ENCODE measurements at places on chromosomes 7 and 10.

- no peak for DNase-seq
Measured at GRCh38 chr7:122217125-122217524, 73.1 kb upstream of the AASS start.

GRCh38 chr10:92149261-92149660 lies 141.6 kb downstream of the CPEB3 start:
- DNase-seq, result no peak

DNA sequence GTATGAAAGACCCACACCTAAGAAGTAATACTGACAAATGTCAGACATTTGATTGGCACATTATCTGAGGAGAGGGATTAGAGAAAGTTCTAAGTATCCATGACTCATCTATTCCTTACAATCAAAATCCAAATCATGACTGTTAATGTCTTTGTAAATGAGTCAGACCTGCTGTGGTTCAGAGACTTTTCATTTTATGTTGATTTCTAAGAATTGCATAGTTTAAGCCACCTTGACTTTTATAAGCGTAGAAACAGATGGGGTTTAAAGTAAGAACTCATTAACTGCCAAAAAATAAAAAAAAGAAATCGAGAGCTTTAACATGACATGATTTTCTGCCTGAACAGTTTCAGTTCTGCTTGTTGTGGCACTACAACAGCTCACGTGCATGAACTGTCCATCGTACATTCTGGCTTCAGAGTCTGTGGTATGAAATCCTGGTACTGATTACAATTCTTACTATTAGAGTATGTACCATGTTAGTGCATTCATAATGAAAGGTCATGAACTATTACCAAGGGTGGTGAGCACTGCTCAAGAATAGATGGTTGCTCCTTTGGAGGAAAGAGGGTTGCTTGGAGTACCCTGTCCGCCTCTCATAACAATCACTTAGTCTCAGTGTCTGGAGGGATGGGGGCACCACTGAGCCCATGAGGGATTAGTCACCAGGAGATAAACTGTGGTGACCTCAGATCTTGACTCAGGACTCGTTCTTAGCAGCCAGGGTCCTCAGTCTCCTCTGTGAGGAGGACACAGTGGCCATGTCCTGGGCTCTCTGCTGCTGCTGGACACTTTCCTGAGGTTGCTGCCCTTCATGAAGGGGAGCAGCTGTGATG lies 42.2 kb downstream of the ACSM6 start:
- DNase-seq, result no peak

GRCh38 chr7:97868788-97869187 lies 3.4 kb downstream of the ASNS start:
- peak; percentile 36 for DNase-seq

GRCh38 chr10:89283025-89283935 lies 18.6 kb upstream of the IFIT2 start:
- DNase-seq, result no peak

- peak; percentile 52 for DNase-seq
Measured at GRCh38 chr10:43679509-43679908, 30.8 kb upstream of the ZNF32 start.

DNA sequence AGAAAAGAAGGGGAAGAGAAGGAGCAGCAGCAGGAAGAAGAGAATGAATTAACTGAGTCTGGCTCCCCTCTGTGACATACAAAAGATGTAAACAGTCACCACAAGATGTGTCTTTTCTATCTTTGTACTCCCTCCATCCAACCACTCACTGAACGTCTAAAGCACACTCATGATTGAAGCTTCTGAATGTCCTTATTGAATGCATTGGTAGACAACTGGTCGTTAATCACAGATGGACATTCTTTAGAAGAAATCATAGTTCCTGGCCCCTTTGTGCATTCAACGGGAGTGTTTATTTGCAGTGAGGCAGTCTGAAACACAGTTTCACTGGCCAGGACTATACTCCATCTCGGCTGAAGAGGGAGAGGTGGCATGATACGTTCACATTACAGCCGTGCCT lies 206.3 kb upstream of the KMT2E start:
- DNase-seq, result no peak

DNA sequence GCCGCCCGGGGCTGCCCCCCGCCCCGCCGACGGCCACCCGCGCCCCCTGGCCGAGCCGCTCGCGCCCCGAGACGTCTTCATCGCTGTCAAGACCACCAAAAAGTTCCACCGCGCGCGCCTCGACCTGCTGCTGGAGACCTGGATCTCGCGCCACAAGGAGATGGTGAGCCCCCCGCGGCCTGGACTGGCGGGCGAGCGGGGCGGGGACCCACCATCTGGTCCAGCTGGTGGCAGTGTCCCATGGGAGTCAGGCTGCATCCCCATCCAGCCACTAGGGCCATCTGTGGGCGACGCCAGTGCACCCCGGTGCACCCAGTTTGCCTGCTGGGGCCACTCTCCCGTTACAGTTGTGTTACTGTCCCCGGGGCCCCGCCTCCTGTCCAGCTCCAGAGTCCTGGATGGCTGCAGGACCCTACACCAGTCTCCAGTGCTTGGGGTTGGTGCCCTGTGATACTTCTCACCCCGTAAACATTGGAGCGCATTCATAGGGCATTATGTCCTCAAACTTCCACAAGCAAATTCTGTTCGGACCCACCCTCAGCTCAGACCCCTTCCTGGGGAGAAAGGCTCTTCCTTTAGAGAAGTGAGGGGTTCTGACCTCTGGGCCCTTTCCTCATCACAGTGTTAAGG lies 672 bp downstream of the LFNG start:
- no peak for DNase-seq

DNA sequence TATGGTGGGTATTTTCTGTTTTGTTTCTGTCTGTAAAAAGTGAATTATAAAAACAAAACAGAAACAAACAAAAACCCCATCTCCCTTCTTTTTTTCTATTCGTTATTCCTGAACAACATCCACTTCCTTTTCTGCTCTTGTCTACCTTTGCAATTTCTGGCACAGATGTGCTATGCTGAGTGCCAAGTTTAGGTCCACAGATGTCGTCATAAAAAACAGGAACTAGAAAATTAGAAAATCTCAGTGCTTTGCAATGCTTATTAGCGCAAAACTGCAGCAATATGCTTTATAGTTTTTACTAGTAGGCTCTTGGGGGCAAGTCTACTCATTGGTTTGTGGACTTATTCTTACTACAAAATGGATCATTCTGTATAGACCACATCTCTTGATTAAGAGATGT lies 94.2 kb upstream of the PRKCQ start:
- DNase-seq, result no peak

- DNase-seq, result peak; percentile 90
Measured at GRCh38 chr7:105794741-105795729, 81.4 kb downstream of the ATXN7L1 start.

DNA sequence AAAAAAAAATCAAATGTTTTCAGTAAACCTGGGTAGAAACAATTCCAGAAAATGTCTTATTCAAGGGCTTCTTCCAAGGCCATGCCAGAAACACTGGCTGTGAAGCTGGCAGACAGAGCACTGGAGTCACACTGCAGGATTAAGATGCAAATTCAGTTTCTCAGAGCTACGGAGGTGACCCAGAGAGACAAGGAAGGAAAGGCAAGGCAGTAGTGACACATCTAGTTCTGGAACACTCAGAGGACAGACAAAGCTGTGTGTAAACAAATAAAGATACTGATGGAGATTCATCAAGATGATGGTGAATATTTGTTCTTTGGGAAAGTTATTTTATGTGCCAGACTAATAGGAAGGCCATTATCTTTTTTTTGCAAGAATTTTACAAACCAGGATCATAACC lies 608.3 kb upstream of the C7orf33 start:
- no peak for DNase-seq

GRCh38 chr10:51733057-51733456 lies 33.7 kb upstream of the CSTF2T start:
- no peak for DNase-seq

GRCh38 chr7:120550494-120551048 lies 277.6 kb downstream of the KCND2 start:
- DNase-seq, result no peak

DNA sequence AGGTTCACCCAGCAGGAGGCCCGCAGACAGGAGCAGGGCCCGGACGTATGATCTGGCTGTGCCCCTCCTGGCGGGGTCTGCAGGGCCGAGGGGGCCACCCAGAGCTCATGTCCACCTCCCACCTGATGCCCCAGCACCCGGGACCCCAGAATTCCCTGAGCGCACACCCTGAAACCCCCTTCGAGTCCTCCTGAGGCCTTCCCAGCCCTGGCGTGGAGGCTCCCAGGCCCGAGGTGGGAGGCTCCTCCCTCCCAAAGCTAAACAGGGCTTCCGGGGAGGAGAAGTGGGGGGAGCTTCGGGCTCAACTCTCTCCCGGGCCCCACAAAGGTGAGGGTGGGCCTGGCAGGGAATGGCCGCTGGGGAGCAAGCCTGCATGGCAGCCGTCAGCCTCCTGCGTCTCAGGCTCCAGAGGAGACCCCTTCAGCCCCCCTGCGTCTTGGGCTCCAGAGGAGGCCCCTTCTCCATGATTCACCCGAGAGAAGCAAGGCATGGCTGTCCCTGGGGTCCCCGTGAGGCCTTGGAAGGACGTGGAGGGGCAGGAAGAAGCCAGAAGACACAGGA lies 30.2 kb downstream of the MICALL2 start:
- no peak for DNase-seq
